GF-D8 (cell line): ENCODE measurements at places on chromosomes 12 and 14.

DNA sequence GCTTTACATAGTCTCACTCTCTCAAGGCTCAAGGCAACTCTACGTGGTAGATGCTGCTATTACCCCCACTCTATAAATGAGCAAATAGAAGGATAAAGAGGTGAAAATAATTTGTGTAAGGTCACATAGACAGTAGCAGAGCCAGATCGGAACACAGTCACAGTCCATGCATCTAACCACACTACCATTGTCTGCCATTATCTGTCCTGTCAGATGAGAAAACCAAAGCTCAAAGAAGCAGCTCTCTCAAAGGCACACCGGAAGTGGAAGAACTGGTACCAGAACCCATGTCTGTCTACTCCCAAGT lies 134.4 kb upstream of the NUDT4 start:
- no peak for DNase-seq

GRCh38 chr14:68075382-68076029 lies 255.9 kb downstream of the RAD51B start:
- no peak for DNase-seq

GRCh38 chr12:31590642-31591379 lies at the start of gene DENND5B:
Gene DENND5B (minus strand): TSS chr12:31591136. CDS start chr12:31590832, 304 bp downstream.
- no peak for DNase-seq

DNA sequence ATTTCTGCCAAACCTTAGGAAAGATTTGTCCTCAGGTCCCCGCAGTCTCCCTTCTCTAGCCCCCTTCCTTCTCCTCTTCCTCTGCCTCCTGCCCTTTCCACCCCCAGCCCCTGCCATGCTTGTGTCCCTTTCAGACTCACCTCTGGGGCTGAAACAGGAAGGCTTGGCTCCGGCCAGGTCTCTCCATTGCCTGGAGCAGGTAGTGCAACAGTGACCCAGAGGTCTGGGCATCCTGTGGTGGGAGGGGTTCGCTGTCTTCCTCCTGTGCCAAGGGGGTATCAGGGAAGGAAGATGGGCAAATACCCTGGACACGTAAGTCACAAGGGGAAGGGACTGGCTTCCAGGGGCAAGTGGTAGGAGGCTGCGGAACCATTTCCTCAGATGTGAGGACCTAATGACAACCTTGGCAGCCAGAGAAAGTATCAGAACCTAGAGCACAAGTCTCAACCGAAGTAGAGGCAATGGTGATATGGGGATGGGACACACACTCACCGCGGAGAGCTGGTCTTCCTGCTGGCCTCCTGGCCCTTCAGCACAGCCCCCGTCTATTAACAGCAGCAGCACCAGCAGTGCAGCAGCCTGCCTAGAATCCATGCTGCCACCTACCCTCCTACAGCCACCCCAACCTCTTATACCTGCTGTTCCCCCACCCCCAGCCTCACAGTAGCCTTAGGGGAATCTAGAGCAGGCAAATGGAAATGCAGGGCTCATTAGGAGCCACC lies at the start of gene NPFF:
Gene NPFF (minus strand): TSS at position 604 of the 722 bp plus-strand sequence. CDS start 10 bp downstream, at position 594.
- no peak for DNase-seq

DNA sequence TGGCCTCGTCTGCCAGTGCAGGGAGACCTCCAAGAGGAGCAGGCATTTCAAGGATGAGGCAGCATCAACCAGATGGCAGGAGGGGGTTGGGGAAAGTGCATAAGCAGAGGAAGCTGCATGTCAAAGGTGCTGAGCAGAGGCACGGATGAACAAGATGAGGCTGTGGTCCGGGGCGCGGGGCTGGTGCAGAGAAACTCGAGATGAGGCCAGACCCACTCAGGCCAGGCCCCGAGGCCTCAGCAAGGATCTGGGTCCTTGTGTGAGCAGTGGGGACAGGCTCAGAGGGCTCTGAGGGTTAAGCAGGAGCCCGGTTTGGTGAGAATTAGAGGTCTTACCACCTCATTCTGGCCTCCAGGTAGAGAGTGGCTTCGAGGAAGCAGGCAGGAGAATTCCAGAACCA lies 98.8 kb downstream of the DICER1 start:
- DNase-seq, result no peak

DNA sequence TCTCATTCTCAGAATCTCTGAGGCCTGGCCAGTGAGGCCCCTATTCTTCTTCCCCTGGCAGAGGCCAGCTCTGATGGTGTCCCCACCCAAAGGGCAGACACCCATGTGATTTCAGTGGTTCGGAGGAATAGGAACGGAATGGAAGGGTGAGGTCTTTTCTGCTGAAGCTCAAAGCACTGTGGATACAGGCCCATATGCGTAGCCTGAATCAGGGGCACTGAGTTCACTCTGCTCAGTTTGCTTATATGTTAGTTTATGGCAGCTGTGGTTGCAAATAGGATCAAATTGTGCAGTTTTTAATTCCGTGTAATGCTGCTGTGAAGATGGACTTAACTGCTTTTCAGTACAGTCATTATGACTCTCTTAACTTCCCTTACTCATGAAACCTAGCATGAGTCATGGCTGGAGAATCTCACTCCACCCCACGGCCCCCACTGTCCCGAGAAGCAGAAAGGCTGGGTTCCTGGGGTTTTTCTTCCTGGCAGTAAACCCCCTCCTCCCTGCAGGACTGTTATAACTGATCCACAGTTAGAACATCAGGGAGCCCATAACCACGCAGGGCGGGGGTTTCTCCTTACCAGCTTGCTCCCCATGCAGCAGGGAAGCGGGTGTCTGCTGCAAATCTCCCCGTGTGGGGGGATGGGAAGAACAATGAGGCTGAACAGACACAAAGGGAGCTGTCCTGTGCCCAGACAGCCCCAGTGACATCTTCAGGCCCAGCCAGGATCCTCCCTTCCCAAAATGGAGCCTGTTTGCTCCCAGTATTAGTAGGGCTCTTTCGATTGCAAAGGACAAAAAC lies 122.7 kb downstream of the SLC38A6 start:
- DNase-seq, result no peak

DNA sequence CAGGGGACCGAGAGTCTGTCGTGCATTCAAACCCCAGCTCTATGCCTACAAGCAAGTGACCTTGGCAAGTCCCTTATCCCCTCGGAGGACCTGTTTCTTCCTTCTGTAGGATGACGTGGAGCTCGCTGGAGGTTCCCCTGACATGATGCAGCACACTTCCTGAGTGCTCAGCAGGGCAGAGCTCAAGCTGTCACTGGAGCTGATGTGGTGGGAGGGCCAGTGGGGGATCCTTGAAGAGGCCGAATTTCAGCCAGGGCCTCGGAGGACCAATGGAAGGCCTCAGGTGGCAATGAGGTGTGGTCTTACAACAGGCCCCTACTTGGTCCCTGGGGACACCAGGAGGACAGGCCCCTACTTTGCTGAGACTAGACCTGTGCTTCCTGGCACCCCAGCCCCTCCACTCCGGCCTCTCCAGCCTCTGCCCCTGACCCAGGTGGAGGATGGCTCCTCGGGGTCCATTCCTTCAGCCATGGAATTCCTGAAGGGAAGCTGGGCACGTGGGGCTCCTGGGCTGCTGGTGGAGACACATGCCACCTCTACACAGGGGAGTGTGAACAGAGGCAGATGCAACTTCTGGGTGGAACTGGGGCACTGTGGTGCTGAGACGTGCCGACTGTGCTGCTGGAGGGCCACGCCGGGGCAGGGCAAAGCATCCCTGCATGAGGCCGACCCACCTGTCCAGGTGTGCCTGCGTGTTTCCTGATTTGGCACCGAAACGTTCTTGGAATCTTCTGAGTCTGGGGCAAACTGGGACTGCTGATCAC lies 18.7 kb upstream of the KIF26A start:
- DNase-seq, result no peak
